ENCODE measurements at places on chromosomes 12 and 14. TPM values are rescaled to one million over a fixed set of nuclear protein-coding genes. Genes with fewer than 3 reads are reported as not detected.

SIRT4 gene
- 3.6 TPM for total RNA-seq

- peak; percentile 90 for DNase-seq
These were observed 52.0 kb upstream of the ITPR2 start for GRCh38 chr12:26884765-26885576.

NKX2-1 gene
- not detected for total RNA-seq

FOXA1 gene
- total RNA-seq: not detected

GRCh38 chr12:103114296-103115055, 157.0 kb downstream of the ASCL1 start:
- DNase-seq: no peak

DNA sequence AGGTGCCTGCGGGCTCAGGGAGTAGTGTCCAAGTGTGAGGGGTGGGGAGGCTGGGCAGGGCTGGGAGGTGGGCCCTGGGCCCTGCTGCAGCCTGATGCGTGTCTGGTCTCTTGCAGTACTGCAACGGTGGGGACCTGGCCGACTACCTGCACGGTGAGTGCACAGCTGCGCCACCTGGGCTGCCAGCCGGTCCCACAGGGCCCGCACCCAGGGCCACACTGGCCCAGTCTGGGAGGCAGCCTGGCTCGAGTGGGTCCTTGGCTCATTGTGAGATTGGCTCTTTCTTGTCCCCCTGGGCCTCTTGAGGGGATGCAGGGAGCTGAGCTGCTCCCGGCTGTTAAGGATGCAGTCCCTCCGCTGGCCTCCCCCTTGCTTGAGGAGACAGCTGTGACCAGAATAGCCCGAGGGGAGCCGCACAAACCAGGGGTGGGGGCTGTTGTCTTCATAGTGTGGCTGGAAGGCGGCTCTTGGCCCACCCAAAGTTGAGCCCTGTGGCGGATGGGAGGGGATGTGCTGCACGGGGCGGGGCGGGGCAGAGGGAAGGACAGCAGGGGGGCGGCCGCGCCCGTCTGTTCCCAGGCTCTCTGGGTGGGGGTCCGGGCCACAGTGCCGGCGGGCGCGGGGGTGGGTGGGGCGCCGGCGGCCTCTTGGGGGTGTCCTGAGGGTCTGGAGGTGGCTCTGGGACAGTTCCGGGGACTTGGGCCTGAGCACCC, 13.1 kb downstream of the ULK1 start:
- DNase-seq: peak; percentile 53
